ENCODE measurements at places on chromosomes 6 and 20.

GRCh38 chr20:6744805-6745204 lies 22.7 kb upstream of the BMP2 start:
- no peak for DNase-seq

DNA sequence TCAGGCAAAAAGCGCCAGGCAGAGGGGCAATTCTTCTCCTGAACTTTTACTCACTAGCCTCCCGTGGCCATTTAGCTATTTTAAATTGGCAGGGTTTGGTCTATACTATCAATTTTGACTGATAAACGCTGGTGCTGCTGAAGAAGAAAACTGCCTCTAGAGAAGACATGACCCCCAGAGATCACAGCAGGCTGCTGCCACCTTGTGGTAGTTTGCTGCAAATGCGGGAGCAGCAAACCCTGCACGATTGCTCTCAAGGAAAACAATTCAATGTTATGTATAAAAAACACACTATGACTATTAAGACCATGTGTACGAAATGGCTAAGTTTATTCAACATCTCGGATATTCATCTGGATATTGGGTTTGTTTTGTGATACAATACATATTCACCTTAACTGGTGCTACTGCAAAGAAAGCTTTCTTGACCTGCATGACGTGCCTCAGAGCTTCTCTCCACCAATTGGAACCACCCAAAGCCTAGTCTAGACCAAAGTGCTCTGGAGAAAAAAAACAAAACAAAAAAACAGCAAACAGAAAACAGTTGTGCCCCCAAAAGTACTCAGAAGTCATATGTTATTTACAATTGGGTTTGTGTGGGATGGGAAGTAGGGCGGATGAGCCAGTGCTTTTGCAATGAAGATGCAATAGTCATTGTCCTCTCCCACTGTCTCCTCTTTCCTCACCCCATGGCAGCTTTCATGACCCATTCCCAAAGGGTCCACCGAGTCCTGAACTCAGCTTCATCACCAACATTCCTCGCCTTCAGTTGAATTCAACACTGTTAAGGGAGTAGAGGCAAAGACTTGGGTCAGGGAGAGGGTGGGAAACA lies 19.6 kb upstream of the IL17F start:
- peak; percentile 36 for DNase-seq

DNA sequence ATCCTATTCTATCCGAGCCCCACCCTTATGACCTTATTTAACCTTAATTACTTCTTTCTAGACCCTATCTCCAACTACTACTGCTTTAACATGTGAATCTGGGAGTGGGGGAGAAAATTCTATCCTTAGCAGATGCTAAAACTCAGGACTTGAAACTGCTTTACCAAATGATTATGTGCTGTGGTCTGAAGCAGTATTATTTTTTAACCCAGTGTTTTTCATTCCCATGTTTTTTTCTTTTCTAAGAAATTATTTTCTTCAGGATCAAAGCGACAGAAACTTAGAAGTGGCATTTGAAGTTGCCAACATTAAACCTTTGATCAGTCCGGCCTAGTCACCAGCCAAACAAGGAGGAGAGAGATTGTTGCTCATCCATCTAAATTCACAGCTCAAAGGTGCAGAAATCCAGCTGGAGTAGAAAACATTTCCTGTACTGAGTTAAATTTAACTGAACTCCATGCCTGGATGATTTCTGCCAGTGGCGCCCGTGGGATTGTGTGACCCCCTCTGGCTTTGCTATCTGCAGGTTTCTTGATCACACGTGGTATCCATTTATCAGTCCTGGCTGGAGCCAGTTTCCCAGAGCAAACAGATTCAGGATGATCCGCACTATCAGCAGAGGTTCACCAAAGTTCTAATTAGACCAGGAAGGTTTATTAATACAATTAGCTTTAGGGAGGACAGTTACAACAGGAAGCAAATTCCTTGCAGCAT lies 300.5 kb downstream of the PLCB1 start:
- no peak for DNase-seq

DNA sequence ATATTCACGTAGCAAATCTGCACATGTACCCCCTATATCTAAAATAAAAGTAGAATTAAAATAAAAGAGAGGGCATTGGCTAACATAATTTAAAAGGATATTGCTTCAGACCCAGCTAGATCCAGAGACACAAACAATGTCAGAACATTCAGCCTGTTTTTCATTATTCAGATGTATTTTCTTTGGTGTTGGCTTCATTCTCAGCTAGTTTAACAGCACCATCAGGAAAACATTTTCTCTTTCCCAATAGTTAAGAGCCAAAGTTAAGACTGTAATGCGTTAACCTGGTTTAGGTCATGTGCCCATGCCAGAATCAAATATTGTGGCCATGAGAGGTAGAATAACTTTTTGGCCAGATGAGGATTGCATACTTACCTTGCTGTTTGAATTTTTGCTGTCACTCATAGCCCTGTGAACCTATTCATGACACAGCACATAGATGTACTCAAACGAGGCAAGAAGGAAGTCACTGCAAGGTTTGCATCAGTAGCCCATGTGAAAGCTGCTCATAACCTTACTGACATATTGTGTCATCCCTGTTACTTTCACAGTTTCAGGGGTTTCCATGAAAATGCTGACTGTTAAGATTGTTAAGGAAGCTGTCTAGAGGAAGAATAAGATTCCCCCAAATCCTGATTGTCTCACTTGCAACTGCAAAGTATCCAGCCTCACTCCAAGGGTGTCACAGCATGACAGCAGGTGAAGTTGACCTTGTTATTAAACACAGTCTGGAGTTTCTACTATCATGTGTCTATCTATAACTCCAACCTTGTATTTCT lies 233.1 kb downstream of the PACRG start:
- no peak for DNase-seq

- DNase-seq = peak; percentile 68
These were observed 43.4 kb upstream of the ESR1 start for GRCh38 chr6:151763938-151764680.

GRCh38 chr20:1816384-1817381 lies 78.5 kb upstream of the SIRPA start:
- no peak for DNase-seq

GRCh38 chr6:164345327-164345726 lies 930.8 kb downstream of the QKI start:
- no peak for DNase-seq

GRCh38 chr6:109271622-109272021 lies 110.6 kb downstream of the CD164 start:
- no peak for DNase-seq

GRCh38 chr6:2141644-2142290 lies 103.6 kb downstream of the GMDS start:
- no peak for DNase-seq

DNA sequence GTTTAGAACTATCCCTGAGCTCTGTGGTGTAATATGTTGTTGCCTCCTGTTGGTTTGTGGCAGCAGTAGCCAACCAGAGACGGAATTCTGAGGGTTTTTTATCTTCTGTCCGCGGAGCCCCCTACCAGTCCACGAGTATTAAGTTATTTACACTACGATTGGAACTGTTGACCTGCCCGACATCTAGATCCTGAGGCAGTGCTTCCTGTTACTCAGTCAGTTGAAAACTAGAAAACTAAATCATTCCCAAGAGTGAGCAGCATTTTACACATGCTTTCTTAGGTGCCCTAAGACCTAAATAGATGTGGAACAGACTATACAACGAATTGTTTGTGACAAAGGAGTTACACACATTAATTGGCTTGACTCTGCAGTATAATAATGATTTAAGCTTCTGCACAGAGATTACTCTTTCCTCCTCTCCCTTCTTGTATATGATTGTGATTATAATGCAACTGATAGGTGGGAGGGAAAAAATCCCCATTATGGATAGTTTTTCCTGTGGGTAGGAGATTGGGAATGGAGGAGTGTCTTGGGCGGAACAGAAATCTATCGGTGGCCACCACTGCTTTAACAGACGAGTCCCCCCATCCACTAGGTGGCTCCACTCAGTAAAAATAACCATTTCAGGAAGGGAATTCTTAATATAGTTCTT lies 1.7 kb downstream of the LOC128125822 start:
- peak; percentile 40 for DNase-seq

- no peak for DNase-seq
These were observed 71.5 kb upstream of the RIPOR2 start for GRCh38 chr6:25007269-25007699.

DNA sequence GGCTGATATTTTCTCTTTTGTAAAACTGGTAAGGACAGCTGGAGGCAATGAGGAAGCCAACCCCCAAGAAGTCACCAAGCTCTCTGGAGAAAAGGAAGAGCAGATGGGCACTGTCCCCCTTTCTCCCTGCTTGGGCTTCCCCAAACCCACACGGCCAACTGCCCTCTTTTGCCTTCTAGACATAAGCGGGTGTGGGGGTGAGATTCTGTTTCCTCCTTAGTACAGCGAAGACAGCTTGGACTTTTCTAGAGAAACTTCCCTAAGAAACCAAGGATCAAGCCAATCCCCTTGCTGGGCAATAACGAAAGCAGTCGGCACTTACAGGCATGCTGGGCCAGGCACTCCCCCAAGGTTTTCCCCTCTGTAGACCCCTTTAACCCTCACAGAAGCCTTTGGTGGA lies 110.3 kb downstream of the CDC5L start:
- DNase-seq = no peak

DNA sequence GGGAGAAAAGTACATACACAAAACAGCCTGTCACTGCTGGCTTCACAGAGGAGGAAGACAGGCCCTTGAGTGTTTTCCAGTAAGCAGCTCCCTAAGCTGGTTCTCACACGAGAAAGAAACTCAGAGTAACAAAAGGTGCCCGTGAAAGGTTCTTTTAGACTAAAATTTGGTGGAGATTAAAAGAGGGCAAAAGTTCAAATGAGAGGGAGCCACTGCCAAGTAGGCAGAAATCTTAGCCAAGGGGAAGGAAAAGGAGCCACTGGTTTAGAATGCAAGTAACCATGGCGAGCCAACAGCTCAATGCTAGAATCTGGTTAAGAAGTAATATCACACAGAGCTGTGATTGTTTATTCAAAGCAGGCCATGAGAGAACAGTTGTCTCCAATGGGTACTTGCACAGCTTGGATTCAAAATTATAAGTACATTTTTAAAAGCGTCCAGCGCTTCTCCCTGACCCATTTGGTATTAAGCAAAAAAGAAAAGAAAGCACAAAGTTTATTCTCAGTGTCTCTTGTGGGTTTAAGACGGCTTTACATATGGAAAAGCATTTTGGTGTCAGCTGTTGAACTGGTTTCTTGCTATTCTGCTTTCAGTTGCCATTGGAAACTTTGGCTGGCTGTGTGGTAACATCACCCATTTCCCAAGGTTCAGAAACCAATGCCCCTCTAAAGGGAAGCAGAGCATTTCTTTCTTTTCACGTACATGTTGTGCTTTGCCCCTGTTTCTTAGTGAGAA lies 648.5 kb downstream of the RNF144B start:
- DNase-seq = no peak

DNA sequence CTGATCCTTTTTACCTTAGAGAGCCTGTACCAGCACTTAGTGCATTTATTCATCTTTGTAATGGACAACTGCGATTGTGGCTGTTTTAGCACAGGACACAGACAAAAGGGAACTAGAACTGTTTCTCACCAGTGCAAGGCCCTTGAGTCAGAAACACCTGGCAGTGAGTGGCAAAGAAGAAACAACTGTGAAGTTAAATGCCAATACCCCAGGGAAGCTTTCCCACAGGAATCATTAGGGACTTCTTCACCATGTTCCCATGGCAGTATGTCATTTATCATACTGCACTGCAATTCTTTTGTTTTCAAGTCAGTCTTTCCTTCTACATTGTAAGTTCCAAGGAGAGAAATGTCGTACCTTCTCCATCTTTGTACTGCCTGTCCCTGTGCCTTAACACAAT lies 28.6 kb upstream of the CDYL start:
- DNase-seq = no peak

GRCh38 chr20:48703511-48704219 lies 124.1 kb downstream of the PREX1 start:
- DNase-seq = no peak

DNA sequence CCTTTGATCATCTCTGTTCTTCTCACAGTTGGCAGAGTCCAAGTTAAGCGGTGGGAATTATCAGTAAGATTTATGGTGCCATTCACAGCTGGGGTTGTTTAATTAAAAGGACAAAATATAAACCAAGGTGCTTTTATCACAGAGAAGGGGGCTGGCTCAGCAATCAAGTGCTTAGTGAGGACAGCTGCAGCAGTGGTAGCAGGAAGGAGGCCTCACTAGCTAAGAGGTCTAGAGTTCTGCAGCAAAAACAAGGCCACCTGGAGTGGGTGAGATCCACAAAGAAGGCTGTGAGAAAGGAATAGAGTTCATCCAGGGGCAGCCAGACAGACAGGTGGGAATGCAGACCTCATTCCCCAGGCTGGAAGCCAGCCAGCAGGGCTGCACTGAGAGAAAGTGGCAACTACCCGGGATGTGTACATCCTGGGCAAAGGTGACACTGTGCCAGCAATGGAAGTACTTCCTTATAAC lies 37.1 kb downstream of the PIGU start:
- peak; percentile 100 for DNase-seq

DNA sequence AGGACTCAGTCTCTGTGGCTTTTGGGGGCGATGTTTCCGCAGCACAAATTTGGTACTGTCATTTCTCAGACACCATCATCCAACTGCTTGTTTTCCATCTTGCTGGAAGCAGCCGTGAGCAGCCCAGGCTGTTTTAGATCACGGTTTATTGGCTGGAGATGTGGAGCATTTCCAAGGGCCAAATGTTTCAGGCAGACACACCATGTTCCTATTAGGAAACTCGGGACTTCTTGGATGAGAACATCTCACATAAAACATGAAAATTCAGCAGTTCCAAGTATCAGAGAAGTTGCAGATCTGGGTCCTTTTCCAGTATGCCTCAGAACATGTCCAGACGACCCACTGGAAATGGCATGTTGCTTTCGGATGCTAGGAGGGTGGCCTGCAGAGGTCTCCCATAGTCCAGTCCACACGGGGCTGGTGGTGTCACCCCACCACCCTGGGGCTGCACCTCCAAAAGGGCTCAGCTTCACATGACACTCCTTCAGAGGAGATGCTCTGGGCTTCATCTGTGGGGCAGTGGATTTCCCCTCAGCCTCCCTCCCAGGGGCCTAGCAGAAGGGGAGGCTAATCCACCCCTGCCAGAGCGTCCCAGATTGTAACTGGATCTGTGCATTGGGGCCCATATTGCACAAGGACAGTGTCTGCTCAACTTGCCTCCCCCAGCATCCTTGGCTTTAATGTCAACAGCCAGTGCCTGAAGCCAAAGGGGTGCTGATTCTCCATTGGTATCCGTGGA lies 176.3 kb downstream of the SCP2D1 start:
- DNase-seq = no peak

Data from NCI-H1417 (cell line).